ENCODE measurements at places on chromosomes 3 and 15. TPM values are rescaled to one million over a fixed set of nuclear protein-coding genes. Genes with fewer than 3 reads are reported as not detected.

GRCh38 chr3:167772992-167773391, 37.5 kb downstream of the SERPINI1 start:
- DNase-seq, result no peak

GRCh38 chr3:4956738-4957137, 22.5 kb upstream of the BHLHE40 start:
- no peak for DNase-seq

GRCh38 chr3:40208251-40208650, 101.3 kb upstream of the EIF1B start:
- no peak for DNase-seq

GRCh38 chr15:72783640-72784455, at the start of gene ADPGK:
ADPGK (minus strand) TSS chr15:72783758; CDS start chr15:72783691, 67 bp downstream.
- DNase-seq, result peak; percentile 90

Gene PLSCR5
- total RNA-seq, result not detected

- no peak for DNase-seq
Measured at GRCh38 chr3:149654188-149654601, 3.6 kb downstream of the WWTR1 start.

- DNase-seq, result no peak
Measured at GRCh38 chr3:56919137-56919796, 117.5 kb upstream of the ARHGEF3 start.

DNA sequence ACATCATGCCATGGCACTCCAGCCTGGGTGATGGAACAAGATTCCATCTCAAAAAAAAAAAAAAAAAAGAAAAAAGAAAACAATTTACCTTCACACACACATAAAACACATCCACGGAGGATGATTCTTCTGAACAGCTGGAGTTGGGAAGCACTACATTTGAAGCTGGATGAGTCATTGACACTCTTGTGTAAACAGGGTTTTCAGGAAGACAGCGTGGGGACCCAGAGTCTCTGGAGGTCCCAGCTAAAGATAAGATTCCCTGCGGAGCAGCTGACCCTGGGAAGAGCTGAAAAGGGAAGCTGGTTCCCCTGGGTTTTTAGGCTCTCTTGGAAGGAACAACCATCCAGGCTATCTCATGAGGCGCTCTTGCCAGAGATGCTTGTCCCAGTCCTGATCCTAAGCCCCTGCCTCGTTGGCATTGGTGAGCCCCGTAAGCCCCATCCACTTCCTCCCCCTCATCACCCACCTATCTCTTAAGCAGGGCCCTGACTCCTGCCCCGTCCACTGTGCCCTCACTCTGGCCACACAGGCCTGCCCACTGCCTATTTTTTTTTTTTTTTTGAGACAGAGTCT, 32.0 kb upstream of the FURIN start:
- no peak for DNase-seq

DNA sequence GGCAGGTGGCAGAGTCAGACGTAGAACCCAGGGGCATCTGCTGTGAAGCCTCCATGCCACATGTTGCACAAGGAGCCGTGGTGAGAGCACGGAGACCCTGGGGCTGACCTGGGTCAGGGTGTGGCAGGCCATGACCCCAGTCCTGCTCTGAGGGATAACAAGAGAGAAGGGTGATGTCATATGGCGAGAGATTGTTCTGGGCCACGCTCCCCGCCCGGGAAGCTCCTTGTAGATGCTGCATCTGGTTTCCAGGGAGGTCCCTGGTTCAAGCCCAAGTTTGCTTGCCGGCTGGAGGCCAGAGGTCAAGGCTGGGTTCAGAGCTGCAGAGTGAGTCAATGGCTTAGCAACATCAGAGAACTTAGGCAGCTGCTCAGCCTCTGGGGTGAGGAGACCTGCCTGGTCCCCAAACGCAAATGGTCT, 17.3 kb downstream of the FGD5 start:
- peak; percentile 85 for DNase-seq

DNA sequence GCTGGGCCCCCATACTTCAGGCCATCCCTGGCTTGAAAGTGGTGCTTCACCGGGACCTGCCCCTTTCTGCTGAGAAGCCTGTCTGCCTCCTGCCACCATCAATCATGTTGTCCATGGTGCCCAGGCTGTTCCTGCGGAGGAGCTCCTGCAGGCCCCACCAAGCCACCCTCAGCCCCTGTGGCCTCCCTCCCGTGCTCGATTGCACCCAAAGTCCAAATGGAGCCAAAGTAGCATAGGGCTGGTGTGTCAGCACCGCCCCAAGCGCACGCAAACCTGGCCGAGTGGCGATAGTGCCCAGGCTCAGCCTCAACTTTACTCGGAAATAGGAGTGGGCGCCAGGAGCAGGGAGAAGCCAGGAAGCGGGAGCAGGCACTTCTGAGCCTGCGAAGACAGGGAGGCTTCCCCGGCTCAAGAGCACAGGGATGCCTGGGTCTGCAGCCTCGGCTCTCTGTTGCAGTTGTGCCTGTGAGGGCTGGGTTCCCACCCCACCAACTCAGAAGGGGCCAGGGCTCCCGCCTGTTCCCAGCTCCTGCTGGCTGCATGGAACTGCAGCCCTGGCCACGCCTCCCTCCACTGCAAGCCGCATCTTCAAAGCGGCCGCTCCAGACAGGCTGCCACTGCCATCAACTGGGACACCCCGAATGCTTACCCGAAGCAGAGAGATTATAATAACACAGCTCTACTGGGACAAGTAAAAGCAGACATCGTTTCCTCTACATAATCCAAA, 203.0 kb downstream of the ARRDC4 start:
- no peak for DNase-seq

- DNase-seq, result no peak
Measured at GRCh38 chr3:134092208-134092701, 62.5 kb upstream of the SLCO2A1 start.

DNA sequence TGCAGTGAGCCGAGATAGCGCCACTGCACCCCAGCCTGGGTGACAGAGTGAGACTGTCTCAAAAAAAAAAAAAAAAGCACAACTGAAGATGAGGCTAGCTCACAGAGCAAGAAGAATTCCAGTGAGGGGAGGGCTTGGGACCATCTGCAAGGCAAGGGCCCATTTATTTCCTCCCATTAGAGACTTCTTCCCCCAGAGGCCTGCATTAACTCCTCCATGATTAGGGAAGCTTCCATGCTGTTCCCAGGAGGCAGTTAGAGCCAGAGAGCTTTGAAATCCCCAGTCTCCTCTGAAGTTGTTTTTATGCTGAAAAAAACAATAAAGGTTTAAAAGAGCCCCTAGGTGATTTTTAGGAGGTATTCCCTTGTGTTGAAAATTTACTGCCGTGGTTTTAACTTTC, 54.3 kb upstream of the ADCY5 start:
- no peak for DNase-seq

DNA sequence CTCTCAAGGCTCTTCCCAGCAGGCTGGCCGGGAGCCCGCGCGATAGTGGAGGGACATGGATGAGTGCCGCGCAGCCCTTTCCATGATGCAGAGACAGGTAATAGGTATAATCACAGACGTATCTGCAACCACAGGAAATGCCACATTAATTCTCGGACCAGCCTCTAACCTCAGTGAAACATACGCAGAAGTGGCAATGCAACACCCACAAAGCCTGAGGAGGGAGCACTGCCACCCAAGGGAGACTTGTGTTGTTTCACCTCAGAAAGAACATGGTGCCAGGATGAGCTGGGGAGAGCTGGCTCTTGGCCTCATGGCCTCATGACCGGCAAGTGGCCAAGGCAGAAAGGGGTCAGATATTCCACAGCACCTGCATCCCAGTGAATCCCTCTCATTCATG, 39.0 kb downstream of the PGPEP1L start:
- DNase-seq, result no peak

Gene LTK
- total RNA-seq, result 0.98 TPM

GRCh38 chr3:193210618-193211017, 30.4 kb upstream of the PLAAT1 start:
- DNase-seq, result no peak

DNA sequence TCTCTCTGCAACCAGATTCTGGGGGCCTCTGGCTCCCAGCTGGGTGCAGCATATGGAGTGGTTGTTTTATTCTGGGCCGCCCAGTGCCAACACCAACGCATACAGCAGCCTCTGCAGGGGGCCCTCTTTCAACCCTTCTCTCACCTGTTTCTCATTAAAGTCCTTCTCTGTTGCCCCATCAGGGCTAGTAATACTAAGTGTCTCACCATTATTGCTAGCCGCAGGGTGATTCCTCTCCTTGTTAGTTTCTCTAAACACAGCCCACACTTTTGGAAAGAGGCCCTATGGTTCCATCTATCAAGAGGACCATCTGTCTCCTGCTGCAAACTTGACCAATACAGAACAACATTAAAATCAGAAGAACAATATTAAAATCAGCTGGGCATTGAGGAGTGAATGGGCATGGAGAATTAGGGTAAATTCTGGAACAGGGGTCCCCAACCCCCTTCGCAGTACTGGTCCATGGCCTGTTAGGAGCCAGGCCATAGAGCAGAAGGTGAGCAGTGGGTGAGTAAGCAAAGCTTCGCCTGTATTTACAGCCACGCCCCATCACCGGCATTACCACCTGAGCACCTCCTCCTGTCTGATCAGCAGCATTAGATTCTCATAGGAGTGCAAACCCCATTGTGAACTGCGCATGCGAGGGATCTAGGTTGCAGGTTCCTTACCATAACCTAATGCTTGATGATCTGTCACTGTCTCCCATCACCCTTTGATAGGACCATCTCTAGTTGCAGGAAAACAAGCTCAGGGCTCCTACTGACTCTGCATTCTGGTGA, 36.5 kb downstream of the ALS2CL start:
- DNase-seq, result no peak

- DNase-seq, result no peak
Measured at GRCh38 chr3:35141406-35141805, 497.9 kb upstream of the ARPP21 start.

DNA sequence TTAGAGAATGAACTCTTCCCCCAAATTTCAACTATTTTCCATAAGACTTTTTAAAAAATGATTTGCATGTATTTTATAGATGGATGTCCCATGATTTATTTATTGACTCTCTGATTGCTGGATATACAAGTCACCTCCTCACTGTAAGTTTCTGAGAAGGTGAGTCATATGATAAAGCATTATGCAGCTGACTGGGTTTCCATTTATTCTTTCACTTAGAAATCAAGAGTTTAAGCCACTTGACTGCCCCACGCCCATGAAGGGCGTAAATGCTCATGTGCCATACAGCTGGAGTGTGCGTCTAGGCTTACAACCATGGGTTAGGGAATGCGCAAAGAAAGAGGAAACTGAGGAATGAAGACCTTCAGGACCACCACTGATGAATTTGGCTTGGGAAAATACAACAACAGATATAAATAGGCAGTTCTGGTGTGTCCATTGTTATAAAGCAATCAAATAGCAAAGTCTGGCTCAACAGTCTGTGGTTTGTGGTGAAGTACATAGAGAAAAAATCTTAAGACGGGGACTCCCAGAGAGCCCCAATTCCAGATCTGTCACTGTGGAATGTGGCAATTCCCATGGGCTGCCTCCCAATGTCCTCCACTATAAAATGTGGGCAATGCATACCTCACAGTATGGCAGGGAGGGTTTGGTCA, 20.3 kb downstream of the SLCO2A1 start:
- DNase-seq, result no peak

- DNase-seq, result no peak
Measured at GRCh38 chr3:9340472-9340902, 22.4 kb upstream of the THUMPD3 start.

Gene GOLGA8H
- total RNA-seq, result 0.35 TPM

Gene TMCO5A
- not detected for total RNA-seq

DNA sequence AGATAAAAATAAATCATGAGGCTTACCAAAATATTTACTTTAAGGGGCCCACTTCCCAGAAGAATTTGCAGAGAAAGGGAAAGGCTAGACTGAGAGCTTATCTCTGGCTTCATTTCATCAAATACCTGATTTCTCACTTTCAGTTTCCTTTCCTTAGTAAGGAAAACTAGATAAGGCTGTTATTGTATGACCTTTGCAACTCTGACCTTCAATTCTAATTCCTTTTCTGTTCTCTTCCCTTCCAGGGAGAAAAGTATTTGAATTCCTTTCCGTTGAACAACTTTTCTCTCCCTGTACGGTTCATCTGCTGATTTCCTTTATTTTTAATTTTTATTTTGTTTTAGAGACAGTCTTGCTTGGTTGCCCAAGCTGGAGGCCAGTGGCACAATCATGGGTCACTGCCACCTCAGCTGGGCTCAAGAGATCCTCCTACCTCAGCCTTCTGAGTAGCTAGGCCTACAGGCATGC, 7.1 kb upstream of the PXK start:
- DNase-seq, result no peak

GRCh38 chr3:46716461-46717441, 918 bp downstream of the PRSS50 start:
- DNase-seq, result no peak

GRCh38 chr3:64921281-64922065, 233.7 kb upstream of the ADAMTS9 start:
- DNase-seq, result no peak

Gene SCAANT1
- not detected for total RNA-seq

Measured in right atrium auricular region (tissue), 2 donors.